ENCODE measurements at places on chromosomes 11 and 22. TPM values are rescaled to one million over a fixed set of nuclear protein-coding genes. Genes with fewer than 3 reads are reported as not detected.
A peak's percentile ranks its signal among the peaks of the same experiment; 100 is the strongest.

The BACE1 gene
- 25.8 TPM for total RNA-seq

The DEUP1 gene
- total RNA-seq, result not detected

The HBD gene
- not detected for total RNA-seq

The GUCD1 gene
- total RNA-seq, result 81.8 TPM

The PHF21B gene
- total RNA-seq, result 2.2 TPM

The MOB2 gene
- total RNA-seq, result 34.1 TPM

The LRP5 gene
- 42.5 TPM for total RNA-seq

DNA sequence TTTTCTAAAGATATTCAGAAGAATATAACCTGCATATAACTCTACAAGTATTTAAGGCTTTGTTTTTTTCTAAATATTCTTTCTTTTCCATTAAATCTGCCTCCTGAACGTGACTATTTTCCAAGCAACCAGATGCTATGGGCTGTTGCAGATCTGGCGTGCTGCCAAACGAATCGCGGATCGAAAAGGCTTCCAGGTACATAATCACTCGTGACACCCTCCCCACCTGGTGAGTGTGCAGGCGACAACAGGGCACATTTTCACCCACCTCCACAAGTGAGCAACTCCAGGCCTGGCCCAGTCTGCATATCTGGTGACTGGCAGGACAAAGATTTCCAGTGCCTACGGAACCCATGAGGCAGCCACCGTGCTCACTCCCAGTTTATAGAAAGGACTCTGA lies 660.1 kb downstream of the OPCML start:
- H3K27me3 ChIP-seq, result no peaks in the 10 kb centered on the region
- DNase-seq, result no peak
- H3K4me3 ChIP-seq, result no peak overlapping the region
- H3K27ac ChIP-seq, result no peak overlapping the region
- no peaks in the 10 kb centered on the region for H3K4me1 ChIP-seq
- no peaks in the 10 kb centered on the region for H3K36me3 ChIP-seq

GRCh38 chr11:73916435-73916834 lies 34.4 kb upstream of the DNAJB13 start:
- no peak for DNase-seq
- no peaks in the 10 kb centered on the region for H3K27me3 ChIP-seq
- H3K27ac ChIP-seq, result no peak overlapping the region
- no peaks in the 10 kb centered on the region for H3K4me1 ChIP-seq

DNA sequence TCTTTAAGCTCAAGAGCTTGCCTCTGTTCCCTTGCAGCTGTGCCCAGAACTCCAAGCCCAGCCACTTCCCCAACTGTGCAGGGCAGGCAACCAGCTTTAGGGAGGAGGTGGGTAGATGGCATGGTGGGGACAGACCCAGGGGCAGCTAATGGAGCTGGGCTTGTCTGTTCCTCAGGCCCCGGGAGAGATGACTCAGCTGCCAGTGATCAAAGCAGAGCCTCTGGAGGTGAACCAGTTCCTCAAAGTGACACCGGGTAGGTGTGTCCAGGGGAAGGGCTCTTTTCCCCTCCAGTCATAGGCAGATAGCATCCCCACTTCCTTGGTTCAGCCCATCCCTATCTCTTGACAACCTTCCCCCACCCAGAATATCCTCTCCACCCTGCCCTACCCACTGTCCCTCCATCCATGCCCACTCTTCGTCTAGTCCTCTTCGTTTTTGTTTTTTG lies 32.4 kb downstream of the CREB3L1 start:
- no peaks in the 10 kb centered on the region for H3K4me1 ChIP-seq
- no peak overlapping the region for H3K4me3 ChIP-seq
- no peak overlapping the region for H3K27ac ChIP-seq
- no peak for DNase-seq
- no peaks in the 10 kb centered on the region for H3K27me3 ChIP-seq
- H3K36me3 ChIP-seq, result peaks cover 6% of the 10 kb centered on the region

GRCh38 chr22:49487950-49488349 lies 339.7 kb downstream of the BRD1 start:
- no peak overlapping the region for H3K27ac ChIP-seq
- no peak overlapping the region for H3K4me3 ChIP-seq
- H3K36me3 ChIP-seq, result no peaks in the 10 kb centered on the region
- H3K27me3 ChIP-seq, result no peaks in the 10 kb centered on the region
- DNase-seq, result no peak
- H3K4me1 ChIP-seq, result no peaks in the 10 kb centered on the region

- H3K4me3 ChIP-seq, result no peak overlapping the region
- H3K27me3 ChIP-seq, result no peaks in the 10 kb centered on the region
- no peaks in the 10 kb centered on the region for H3K36me3 ChIP-seq
Observed at GRCh38 chr11:132907651-132908413, 624.5 kb downstream of the OPCML start.

GRCh38 chr11:64542172-64543125 lies 48.6 kb upstream of the SLC22A12 start:
- no peaks in the 10 kb centered on the region for H3K36me3 ChIP-seq
- H3K4me1 ChIP-seq, result no peaks in the 10 kb centered on the region
- no peak for DNase-seq
- no peak overlapping the region for H3K4me3 ChIP-seq
- no peaks in the 10 kb centered on the region for H3K27me3 ChIP-seq

DNA sequence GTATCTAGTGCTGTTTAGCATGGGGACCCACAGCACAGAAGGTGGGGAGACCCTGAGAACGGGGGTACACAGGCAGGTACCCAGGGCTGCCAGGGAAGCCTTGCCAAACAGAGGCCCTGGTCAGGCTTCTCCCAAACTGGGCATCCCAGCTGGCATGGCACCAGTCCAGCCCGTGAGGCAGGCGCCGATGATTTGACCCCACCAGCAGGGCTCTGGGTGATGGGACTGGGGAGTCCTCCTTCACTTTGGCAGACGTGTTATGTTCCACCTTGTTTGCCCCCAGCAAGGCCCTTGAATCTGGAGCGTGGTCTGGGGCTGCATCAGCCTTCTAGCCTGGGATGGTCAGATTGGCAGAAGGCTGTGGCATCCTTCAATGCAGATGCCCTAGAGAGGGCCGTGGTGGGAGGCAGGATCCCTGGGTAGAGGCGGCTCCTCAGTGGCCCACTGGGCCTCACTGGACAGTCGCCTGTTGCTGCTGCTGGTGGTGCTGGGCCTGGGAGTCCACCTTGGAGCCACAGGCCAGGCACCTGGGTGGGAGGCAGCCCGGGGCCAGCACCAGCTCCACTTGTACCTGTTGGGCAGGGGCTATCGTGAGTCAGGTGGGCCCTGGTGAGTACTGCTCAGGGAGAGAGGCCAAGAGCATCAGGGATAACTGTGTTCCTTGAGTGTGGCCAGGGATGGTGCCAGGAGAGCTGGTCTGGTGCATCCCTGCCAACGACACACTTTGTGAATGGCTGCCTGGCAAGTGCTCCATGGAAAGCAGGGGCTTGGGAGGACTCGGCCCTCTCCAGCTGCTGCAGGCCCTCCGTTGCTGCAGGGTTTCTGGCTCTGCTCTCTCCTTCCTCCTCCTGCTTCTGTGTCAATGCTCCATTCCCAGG lies 3.3 kb downstream of the ADORA2A start:
- no peak overlapping the region for H3K27ac ChIP-seq
- DNase-seq, result no peak
- peaks cover 43% of the 10 kb centered on the region for H3K4me1 ChIP-seq

GRCh38 chr22:44014241-44014640 lies 9.9 kb upstream of the PARVB start:
- H3K27ac ChIP-seq, result no peak overlapping the region
- H3K4me1 ChIP-seq, result no peaks in the 10 kb centered on the region
- no peaks in the 10 kb centered on the region for H3K36me3 ChIP-seq

GRCh38 chr22:19658967-19659804 lies 55.1 kb upstream of the SEPTIN5 start:
- peak; percentile 76 for DNase-seq
- H3K4me3 ChIP-seq, result no peak overlapping the region
- H3K36me3 ChIP-seq, result no peaks in the 10 kb centered on the region
- H3K4me1 ChIP-seq, result peaks cover 9% of the 10 kb centered on the region
- H3K27ac ChIP-seq, result no peak overlapping the region
- H3K27me3 ChIP-seq, result no peaks in the 10 kb centered on the region

GRCh38 chr11:111177037-111177871 lies 68.3 kb upstream of the POU2AF2 start:
- no peak overlapping the region for H3K27ac ChIP-seq
- H3K4me1 ChIP-seq, result no peaks in the 10 kb centered on the region
- H3K27me3 ChIP-seq, result no peaks in the 10 kb centered on the region
- H3K36me3 ChIP-seq, result no peaks in the 10 kb centered on the region
- H3K4me3 ChIP-seq, result no peak overlapping the region
- no peak for DNase-seq

DNA sequence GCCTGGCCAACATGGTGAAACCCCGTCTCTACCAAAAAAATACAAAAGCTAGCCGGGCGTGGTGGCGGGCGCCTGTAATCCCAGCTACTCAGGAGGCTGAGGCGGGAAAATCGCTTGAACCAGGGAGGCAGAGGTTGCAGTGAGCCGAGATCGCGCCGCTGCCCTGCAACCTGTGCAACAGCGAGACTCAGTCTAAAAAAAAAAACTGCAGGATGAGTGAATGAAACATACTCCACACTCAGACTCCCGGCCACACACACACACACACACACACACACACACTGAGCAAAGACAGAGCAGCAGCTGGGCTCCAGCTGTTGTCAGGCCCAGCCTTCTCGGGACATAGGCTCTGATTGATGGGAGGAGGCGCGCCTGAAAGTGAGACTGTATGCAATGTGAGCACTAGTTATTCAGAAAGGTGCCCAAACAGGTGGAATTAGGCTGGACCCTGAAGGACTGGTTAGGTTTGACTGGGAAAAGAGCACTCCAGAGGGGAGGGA lies 1.5 kb upstream of the PLEKHA7 start:
- no peak for DNase-seq
- no peaks in the 10 kb centered on the region for H3K27me3 ChIP-seq
- no peaks in the 10 kb centered on the region for H3K36me3 ChIP-seq
- no peak overlapping the region for H3K27ac ChIP-seq
- H3K4me1 ChIP-seq, result peaks cover 11% of the 10 kb centered on the region
- H3K4me3 ChIP-seq, result no peak overlapping the region

GRCh38 chr11:32172848-32173834 lies 82.3 kb downstream of the RCN1 start:
- DNase-seq, result no peak
- H3K27me3 ChIP-seq, result no peaks in the 10 kb centered on the region
- H3K36me3 ChIP-seq, result no peaks in the 10 kb centered on the region
- H3K4me3 ChIP-seq, result peak overlapping the region; percentile 26
- H3K27ac ChIP-seq, result no peak overlapping the region
- H3K4me1 ChIP-seq, result peaks cover 10% of the 10 kb centered on the region

DNA sequence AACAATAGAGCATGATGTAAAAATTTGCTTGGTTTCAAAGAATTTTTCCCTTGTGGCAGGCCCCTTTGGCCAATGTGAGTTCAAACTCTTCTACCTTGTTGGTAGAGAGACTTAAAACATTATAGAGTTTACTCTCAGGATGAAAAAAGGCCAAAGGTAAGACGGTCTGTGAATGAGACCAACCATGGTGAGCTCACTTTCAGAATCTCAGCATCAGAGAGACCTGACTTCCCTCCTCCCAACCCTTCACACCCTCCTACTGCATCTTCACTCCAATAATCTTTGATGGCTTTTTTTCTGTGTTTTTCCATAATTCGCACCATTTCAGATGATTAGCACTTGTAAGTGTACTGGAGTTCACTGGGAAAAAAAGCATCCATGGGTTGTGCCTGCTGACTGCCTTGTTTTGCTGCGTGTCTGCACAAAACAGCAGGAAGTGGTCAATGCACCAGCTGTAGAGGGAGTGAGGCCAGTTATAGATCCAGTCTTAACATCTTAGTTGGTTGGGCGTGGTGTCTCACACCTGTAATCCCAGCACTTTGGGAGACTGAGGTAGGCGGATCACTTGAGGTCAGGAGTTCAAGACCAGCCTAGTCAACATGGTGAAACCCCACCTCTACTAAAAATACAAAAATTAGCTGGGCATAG lies 64.1 kb downstream of the SLC1A2 start:
- DNase-seq, result no peak
- peaks cover 13% of the 10 kb centered on the region for H3K4me1 ChIP-seq
- no peak overlapping the region for H3K4me3 ChIP-seq
- H3K27ac ChIP-seq, result no peak overlapping the region
- H3K27me3 ChIP-seq, result no peaks in the 10 kb centered on the region

GRCh38 chr11:79822766-79823165 lies 381.9 kb upstream of the TENM4 start:
- H3K27me3 ChIP-seq, result no peaks in the 10 kb centered on the region
- DNase-seq, result no peak
- H3K36me3 ChIP-seq, result no peaks in the 10 kb centered on the region

DNA sequence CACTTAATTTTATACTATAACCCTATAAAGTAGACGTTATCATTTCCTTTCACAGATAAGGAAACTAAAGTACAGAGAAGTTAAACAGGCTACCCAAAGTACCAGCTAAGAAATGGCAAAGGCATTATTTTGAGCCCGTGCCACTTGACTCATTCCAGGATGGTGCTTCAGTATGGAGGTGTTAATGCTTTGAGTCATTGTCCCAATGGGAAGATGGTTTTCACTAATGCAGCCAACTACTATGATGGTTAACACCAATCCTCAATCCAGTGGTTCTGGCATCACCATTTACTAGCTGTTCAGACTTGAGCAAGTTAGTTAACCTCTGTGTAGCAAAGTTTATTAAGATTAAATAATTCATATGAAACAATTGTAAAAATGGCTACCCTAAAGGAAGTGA lies 123.1 kb upstream of the SLC5A12 start:
- no peak overlapping the region for H3K27ac ChIP-seq
- no peaks in the 10 kb centered on the region for H3K27me3 ChIP-seq
- H3K4me1 ChIP-seq, result peaks cover 80% of the 10 kb centered on the region
- DNase-seq, result no peak
- no peak overlapping the region for H3K4me3 ChIP-seq

DNA sequence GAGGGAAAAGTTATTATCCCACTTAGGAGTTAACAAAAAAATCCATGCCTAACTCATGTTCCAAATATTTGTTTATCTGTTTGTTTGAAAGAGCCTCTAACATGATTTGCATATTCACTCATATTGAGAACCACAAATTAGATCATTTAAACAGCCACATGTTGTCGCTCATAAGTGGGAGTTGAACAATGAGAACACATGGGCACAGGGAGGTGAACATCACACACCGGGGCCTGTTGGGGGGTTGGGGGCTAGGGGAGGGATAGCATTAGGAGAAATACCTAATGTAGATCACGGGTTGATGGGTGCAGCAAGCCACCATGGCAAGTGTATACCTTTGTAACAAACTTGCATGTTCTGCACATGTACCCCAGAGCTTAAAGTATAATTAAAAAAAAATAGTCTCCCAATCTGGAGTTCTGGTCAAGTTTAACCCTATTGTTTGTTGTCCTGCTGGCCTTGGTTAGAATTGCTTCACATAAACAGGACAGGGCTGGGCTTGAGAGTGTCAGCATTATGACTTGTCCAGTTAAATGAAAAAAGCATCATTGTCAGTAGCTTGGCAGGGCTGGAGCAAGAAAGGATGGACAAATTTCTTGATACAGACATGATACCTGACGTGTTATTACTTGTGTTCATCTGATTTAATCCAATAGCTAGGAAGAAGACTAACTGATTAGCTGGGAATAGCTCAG lies 57.8 kb upstream of the PSMA1 start:
- no peaks in the 10 kb centered on the region for H3K4me1 ChIP-seq
- no peak for DNase-seq
- H3K27me3 ChIP-seq, result no peaks in the 10 kb centered on the region
- no peak overlapping the region for H3K4me3 ChIP-seq
- H3K36me3 ChIP-seq, result no peaks in the 10 kb centered on the region

GRCh38 chr11:94028436-94028835 lies 7.3 kb downstream of the HEPHL1 start:
- H3K4me3 ChIP-seq, result no peak overlapping the region
- H3K27ac ChIP-seq, result no peak overlapping the region
- H3K36me3 ChIP-seq, result no peaks in the 10 kb centered on the region
- no peaks in the 10 kb centered on the region for H3K27me3 ChIP-seq
- no peak for DNase-seq
- no peaks in the 10 kb centered on the region for H3K4me1 ChIP-seq

GRCh38 chr11:6298605-6299004 lies 21.7 kb downstream of the CAVIN3 start:
- no peak overlapping the region for H3K4me3 ChIP-seq
- H3K4me1 ChIP-seq, result no peaks in the 10 kb centered on the region
- H3K36me3 ChIP-seq, result no peaks in the 10 kb centered on the region
- H3K27ac ChIP-seq, result no peak overlapping the region
